Activated naive CD4-positive, alpha-beta T cell (primary cell): ENCODE measurements at places on chromosomes 12 and 14.

GRCh38 chr12:79935624-79936345 lies 888 bp upstream of the PPP1R12A start:
- DNase-seq, result no peak

DNA sequence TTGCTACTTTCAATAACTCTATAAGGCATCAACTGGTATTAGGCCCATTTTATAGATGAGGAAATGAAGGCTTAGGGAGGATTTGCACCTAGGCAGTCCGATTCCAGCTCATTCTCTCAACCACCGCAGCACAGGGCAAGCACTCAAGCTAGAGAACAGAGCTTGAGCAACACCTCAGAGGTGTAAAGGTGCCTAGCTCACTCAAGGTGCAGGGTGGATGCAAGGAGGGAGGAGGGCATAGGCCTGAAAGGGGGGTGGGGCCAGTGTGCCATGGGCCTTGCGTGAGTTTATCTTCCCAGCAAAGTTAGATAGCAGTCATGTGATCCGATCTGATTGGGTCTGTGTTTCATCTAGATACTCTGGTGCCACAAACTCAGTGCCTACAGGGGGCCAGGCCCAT lies 10.2 kb upstream of the EMP1 start:
- no peak for DNase-seq

GRCh38 chr14:27077214-27077613 lies 479.4 kb upstream of the NOVA1 start:
- DNase-seq, result no peak

GRCh38 chr12:123111498-123112165 lies 39.3 kb downstream of the PITPNM2 start:
- DNase-seq, result no peak

GRCh38 chr12:53739214-53740129 lies 12.2 kb upstream of the CALCOCO1 start:
- DNase-seq, result no peak

DNA sequence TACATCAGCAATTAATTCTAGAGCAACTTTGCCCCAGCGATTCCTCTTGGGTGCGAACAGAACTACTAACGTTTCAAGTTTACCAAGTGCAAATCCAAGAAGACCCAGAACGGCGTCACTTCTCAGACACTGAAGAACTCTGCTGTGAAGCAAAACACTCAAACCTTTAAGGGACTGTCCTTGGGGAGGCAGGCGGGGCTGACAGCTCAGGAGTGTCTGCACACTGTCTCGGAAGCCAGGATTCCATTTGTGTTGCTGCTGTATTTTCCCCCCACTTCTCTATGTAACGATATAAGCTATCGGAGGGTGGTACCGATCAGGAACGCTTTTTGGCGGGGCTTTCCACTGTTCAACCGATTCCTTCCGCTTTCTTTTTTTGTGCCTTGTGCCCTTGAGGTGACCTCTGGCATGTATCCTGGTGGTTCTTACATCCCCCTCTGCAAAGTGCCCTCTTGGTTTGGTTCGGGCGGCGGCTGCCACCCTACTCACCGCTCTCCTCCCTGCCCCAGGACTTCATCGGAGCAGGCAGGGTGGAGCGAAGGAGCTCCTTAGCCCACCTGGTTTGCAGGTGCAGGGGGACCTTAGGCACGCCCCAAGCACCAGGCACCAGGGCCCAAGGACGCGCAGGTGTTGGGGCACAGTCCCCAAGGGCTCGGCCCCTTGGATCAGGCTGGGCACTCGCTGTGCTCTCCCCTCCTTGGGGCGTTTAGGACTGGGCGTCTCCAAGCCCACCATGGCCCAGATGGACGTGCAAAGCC lies 19.2 kb upstream of the MLXIP start:
- no peak for DNase-seq

- DNase-seq, result no peak
Measured at GRCh38 chr14:67050896-67051295, 138.3 kb upstream of the GARIN2 start.

DNA sequence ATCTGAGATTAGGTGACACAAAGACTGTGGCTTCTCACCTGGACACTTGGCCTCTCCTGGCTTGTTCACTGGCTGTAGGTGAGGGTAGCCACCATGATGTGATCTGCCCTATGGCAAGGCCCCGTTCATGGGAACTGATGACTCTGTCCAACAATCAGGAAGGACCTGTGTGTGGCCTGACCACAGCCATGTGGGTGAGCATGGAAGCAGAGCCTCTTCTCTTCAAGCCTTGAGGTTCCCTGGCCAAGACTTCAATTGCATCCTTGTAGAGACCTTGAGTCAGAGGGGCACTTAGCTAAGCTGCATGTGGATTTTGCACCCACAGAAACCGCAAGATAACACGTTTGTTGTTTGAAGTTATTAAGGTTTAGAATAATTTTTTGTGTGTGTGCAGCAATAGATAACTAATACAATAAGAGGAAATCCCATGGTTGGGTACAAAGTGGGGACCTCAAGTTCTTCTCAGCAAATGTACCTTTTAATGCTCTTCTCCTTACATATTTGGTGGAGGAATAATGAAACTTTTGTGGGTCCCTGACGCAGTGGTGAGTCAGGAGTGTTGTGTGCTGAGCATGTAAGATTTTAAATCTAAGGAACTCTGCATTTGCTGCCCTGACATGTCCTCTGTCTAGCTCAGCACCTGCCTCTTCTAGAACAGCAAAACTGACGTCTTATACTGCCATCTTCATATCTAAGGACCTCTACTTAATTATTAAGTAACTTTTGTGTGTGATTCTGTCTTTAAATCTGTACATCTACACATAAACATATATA lies 27.5 kb upstream of the PLEKHG7 start:
- DNase-seq, result no peak

GRCh38 chr12:51217133-51217967 lies 512 bp downstream of the POU6F1 start:
- no peak for DNase-seq

DNA sequence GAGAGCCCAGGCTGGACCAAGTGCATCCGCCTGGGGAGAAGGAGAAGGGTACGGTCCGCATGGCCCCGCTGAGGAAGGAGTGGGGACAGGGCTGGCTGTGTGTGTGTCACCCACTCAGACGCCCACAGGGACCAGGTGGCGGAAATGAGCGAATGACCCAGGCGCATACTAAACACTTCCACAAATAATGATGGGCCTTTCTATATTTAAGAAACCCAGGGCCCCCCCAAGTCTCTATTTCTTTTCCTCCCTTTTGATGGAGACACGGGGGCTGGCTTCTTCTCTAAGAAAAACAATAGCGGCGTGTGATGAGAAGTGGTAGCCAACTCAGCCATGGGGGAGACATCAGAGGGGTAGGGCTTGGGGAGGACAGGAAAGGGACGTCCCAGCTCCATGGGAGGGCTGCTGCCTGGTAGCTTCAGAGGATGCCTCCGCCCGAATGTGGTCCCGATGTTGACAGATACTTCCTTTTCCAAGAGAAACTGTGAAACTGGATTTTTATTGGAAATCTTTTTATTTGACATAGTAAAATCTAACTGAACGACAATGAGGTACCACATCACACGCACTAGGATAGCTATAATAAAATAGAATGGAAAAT lies 6.3 kb upstream of the MAP1LC3B2 start:
- no peak for DNase-seq

DNA sequence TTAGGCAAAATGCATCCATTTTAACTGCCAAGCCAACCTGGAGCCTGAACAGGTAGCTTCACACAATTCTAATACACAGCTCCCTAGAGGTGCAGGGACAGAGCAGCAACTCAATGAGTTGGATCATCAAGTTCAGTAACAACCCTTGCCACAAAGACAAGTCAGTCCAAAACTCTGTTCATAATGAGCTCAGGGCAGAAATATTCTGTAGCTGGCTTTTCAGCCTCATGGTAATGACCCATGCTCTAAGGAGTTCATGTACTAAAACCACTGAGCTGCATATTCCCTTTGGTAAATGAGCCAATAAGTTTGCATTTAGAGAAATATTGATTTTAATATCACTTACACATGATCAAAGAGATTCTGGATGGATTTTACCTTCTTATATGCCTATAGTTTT lies 316.1 kb downstream of the SEC23A start:
- no peak for DNase-seq

- no peak for DNase-seq
Measured at GRCh38 chr12:85367936-85368335, 87.9 kb downstream of the ALX1 start.

DNA sequence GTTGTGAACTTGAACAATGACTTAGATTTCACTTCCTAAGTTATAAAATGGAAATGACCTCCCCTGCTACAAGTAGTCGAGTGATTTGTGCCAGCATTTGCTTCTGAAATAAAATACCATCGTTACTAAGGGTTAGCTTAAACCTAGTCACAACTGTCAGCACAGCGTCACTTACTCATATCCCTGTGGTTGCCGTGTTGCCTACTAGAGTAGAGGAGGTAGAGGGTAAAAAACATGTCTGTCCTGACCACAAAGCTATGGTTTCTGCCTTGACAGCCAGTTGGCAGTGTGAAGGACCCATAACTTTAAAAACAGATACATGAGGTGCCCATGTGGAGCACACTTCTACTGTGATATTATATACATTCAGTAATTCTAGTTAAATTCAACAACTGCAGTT lies 234.2 kb upstream of the RGS6 start:
- no peak for DNase-seq

GRCh38 chr12:32568228-32568627 lies 110.9 kb upstream of the DNM1L start:
- no peak for DNase-seq

GRCh38 chr12:130212384-130212989 lies 50.2 kb downstream of the FZD10 start:
- DNase-seq, result no peak

DNA sequence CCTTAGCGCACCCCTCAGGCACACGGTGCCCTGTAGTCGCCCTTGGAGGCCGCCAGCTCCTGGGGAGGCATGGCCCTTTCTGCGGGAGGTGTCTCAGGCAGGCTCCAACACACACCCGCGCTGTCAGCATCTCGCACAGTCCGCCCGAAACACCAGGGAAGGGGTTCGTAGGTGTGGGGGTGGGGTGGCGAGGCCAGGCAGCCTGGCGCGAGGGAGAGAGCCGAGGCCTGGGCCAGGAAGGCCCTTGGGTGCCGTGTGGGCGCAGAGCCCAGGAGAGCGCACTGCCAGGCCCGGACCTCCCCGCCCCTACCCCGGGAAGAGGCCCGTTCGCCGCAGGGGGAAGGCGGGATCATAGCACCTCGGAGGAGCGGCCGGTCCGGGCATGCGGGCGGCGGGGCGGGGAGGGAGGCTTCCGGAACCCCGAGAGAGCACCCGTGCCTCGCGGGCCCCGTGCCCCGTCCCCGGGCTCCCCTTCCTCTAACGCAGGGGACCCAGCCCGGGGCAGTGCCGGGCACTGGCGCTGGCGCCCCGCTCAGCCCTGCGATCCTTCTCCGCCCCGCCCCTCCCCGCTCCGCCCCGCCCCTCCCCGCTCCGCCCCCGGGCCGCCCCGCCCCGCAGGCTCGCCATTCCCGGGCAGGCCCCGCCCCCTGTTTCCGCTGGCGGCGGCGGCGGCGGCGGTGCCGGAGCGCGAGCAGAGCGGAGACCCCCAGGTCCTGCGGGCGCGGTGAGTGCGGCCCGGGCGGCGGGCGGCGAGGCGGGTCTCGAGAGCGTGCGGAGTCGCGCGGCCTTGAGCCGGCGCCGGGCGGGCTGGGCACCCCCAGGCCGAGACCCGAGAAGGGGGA lies at the start of gene TSPAN9:
Gene TSPAN9 (plus strand): TSS at position 650 of the 842 bp plus-strand sequence. CDS start 123,815 bp downstream, outside the sequence.
- peak; percentile 43 for DNase-seq

GRCh38 chr14:88386256-88386794 lies 868 bp downstream of the SPATA7 start:
- no peak for DNase-seq

- no peak for DNase-seq
Measured at GRCh38 chr12:121804417-121805111, 755 bp downstream of the SETD1B start.

GRCh38 chr12:30329281-30329680 lies 366.4 kb downstream of the IPO8 start:
- DNase-seq, result no peak

DNA sequence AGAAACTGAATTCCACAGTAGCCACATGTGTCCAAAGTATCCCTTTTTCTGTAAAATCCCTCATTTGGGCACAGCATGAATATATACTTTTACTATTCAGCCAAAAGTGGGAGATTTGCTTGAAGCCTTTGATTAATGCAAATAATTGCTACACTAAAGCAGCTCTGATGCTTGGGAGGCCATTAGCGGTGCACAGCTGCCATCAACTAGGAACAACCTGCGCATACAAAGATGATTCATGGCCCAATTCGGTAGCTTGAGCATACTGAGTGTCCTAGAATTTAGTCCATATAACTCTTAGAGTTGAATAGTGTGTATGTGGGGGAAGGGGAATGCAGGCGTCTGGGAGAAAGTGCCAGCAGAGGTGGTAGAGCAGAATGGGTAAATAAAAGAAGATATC lies 277.0 kb upstream of the RMST start:
- no peak for DNase-seq

- DNase-seq, result no peak
Measured at GRCh38 chr12:94012071-94012470, 136.3 kb upstream of the PLXNC1 start.

GRCh38 chr12:57489157-57489641 lies 1.3 kb downstream of the MARS1 start:
- DNase-seq, result no peak

DNA sequence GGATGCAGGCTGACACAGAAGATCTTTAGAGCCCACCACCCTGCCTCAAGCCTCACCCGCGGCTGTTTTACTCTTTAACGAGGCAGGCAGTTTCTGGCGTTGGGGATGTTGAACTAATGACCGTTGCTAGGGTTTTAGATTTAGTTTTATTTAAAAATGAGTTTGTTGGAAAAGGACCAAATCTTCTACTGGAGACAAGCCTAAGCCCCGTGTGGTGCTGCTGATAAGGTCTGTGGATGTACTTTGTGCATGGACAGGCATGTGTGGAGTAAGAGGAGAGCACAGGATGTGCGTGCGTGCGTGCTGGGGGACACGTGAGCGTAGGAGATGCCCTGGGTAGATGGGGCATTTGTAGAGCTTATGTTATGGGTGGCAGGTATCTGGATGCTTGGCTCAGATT lies 5.7 kb downstream of the NTF3 start:
- no peak for DNase-seq

DNA sequence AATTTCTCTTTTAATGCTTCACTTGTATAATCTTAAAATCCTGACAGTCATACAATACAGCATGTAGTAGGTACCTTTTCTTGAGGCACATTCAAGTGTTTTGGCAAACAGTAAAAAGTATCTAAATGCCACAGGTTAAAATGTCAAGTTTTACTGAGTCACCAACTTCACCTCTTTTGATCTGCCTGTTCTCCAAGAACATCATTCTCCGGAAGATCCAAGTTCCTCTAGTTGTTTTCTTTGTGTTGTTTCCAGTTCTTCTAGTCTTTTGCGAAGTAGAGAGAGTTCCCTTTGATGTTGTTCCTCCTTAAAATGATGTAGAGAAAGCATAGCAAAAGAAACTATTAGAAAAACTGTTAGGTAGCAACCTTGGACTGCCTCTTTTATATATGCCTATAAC lies 151.1 kb downstream of the CEP83 start:
- no peak for DNase-seq

DNA sequence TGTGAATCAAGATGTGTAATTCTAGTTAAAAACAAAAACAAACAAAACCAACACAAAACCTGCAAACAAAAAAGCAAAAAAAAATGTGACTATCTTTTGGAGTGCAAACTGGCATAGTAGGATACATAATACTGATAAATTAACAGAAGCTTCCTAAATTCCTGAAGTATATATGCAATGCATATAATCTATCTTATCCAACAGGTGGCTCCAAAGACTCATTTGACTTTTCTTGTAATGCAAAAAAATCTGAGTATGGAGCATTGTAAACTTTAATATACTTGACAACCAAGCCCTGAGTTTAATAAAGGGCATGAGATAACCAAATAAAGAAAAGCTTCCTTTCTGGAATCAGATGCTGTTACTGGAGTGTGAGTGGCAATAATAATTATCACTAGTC lies 1003.6 kb downstream of the FSCB start:
- no peak for DNase-seq

- DNase-seq, result no peak
Measured at GRCh38 chr12:122825773-122826724, 9.2 kb upstream of the HIP1R start.
